ENCODE measurements at places on chromosomes 5 and 9. TPM values are rescaled to one million over a fixed set of nuclear protein-coding genes. Genes with fewer than 3 reads are reported as not detected.

FOXI1 gene
- not detected for total RNA-seq

IL4 gene
- total RNA-seq: not detected

- DNase-seq: no peak
Observed at GRCh38 chr5:61182449-61182848, 20.2 kb upstream of the SMIM15 start.

DNA sequence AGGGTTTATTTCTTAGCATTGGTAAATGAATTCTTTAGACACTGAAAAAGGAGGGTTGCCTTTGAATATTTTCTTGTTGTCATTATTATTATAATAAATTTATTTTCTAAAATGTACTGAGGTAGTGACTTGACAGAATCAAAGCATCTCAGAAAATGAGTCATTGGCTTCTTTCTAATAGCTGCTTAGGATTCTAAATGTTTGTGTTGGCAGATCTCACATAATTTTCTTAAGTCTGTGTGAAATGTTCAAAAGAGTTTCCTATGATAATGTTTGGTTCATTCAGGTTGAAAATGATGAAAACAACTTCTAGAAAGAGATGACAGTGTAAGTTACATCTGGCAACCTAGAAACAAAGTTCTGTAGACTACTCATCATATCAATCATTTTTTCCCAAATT, 69.7 kb downstream of the SH3GL2 start:
- DNase-seq: no peak

DNA sequence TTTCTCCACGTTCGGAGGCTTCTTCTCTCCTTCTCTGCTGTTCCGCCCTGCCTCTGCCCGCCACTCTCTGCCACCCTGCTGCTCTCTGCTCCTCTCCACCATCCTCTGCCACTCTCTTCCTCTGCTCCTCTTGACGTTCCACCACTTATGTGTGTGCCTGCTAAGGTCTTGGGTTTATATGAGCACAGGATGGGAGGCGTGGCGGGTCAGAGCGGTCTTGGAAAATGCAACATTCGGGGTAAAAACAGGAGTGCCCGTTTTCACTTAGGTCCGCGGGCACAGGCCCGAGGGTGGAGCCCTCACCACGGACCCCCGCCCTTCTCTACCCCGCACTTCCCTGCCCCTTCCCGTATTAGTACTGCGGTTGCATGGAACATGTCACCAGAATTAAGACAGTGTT, 114.4 kb upstream of the FBXL7 start:
- DNase-seq: no peak

DNA sequence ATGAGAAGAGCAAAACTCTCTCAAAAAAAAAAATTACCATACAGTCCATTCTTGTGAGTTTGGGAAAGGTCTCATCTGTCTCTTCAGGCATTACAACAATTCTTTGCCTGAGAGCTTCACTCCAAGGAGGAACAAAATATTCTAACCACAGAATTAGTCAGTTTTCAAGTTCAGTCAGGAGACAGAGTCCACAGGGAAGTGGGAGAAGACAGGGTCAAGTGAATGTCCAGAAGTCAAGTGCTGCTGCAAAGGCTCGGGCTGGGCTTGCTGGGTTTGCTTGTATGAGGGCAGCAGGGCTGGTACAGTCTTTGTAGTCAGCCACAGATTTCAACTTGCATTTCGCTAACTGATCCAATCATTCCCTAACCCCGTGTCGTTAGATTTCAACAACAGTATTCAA, 17.6 kb upstream of the HEXB start:
- no peak for DNase-seq

- no peak for DNase-seq
Observed at GRCh38 chr9:34961574-34962490, 3.7 kb downstream of the PHF24 start.

DNA sequence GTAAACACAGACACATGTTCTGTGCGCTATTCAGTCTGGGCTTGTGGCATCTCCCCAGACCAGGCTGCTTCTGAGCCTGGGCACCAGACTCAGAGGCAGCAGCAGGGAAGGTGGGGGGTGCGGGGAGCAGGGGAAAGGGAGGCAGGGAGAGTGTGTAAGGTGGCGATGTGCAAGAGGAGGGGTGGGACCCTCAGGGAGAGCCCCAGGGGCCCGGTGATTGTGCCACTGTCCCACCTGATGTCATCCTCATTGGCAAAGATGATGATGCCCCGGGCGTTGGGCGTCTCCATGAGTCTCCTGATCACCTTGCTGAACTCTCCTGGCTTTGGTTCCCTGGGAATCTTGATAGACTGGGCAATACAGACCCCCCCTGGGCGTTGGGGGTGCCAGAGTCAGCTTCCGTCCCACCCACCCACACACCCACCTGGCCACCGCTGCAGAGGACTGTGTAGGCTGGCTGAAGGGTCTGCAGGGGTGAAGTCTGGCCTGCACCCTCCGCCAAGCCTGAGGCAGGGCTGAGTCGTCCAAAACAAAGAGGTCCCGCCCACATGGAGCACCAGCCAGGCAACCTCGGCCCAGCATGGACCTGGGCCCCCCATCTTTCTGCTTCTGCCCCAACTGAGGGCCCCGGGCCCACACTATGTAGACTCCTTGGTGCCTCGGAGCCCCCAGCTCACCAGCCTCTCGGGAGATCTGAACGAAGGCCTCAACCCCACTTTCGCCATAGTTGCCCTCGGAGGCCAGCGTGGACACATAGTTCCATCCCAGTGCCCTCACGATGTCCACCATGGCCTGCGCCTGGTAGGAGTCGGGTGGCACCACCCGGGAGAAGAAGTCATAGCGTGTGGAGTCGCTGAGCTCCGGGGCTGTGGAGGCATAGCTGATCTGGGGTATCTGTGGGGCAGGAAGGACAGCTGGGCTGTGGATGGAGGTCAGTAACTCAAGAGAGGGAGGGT, 3.7 kb downstream of the GRM6 start:
- DNase-seq: no peak

GRCh38 chr5:157384971-157385709, 74.9 kb upstream of the NIPAL4 start:
- DNase-seq: no peak

DNA sequence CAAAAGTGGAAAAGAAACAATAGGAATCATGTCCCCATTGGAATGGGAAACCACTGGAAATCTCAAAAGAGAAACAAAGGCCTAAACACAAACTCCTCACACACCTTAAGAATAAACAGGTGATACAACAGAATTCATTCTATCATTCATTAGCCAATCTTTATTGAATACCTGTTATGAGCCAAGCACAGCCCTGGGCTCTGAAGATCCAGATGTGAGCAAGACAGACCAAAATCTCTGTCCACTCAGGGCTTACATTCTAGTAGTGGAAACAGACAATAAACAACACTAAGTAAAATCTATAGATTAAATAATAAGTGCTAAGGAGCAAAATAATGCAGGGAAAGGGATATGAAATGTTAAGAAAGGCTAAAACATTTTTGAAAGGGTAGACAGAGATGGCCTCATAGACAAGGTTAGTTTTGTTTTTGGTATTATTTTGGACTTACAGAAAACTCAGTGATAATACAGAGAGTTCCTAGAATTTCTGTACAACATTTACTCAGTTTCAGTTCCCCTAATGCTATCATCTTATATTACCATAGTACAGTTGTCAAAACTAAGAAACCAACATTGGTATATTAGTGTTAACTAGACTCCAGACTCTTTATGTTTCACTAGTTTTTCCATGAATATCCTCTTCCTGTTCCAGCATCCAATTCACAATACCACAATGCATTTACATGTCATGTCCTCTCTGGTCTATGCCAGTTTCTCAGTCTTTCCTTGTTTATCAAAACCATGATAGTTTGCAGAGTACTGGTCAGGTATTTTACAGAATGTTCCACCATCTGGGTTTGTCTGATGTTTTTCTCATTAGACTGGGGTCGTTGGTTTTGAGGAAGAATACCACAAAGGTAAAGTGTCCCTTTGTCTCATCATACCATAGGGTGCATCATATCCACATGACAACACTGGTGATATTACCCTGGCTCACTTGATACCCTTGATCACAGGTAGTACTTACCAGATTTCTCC, 103.7 kb downstream of the SIL1 start:
- DNase-seq: no peak

LCN12 gene
- 20.7 TPM for total RNA-seq

PTCD2 gene
- 17.3 TPM for total RNA-seq

DNA sequence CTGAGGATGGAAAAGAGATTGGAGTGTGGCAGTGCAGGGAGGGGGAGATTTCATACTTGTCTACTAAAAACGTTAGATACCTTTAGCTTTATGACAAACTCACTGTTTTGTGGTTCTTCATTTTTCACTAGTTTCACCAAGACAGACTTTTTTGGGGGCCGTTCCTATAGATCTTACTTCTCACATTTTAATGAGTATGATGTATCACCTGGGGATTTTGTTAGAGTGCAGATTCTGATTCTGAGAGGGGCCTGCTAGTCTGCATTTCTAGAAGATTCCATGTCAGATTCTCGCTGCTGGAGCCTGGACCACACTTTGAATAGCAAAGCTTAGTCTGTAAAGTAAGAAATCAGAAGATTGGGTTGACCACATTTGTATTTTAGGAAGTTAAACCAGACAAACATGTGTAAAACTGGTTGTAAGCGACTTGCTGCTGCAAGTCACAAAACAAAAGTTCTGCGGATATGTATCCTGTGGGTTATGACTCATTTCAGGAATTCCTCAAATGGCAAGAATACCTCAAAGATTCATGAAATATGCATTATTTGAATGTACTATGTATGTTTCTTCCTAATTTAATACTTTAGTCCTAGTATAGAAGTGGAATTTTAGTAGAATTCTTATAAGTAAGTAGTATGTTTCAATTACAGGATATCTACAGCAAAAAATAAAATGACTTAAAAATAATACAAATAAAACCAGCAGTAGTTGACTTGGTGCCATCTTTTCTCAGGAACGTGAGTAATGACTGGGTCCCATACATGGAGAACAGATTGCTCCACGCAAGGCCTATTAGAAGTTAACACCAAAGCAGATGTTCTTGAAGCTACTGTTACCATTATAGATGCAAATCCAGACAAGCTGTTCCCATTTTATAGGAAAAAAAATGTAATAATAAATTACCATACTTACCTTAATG, 27.8 kb downstream of the NFIL3 start:
- DNase-seq: no peak

GRCh38 chr9:69122082-69122548, 52.0 kb upstream of the TJP2 start:
- DNase-seq: peak; percentile 82

DNA sequence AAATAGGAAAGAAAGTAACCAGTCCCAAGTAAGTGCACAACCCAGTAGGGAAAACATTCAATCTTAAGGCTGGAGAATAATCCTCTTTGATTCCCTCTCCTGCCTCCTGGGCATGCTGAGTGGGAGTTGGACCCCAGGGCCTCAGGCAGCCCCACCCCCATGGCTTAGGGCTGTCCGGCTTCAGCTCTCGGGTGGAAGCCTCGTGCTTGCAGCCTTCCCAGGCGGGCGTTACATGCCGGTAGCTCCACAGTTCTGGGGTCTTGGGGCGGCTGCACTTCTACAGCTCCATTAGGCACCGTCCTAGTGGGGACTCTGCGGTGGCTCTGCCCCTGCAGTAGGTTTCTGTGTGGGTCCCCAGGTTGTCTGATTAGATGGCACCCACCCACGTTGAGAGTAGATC, 10.1 kb downstream of the GLIPR2 start:
- no peak for DNase-seq

CARD9 gene
- 0.70 TPM for total RNA-seq

DNA sequence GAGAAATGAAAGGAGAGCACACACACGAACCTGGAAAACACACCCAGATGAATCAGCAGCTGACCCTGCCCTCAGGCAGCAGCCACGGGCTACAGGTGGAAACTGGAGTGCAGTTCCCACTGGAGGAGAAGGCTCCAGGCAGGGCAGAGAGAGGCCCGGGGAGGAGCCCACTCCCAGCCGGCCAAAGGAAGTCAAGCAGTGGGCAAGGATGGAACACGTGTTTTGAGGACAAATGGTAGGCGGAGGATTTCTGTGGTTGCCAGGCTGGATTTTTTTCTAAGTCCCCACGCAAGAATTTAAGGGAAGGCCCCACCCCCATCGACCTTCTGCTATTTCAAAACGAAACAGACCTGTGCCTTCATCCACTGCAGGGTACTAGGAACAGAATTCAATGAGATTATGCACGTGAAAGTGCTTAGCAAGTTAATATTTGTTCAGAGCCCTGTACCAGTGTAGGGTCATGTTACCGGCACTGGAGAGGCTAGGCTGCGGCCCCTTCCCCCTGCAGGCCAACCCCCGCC, 6.8 kb downstream of the EPB41L4B start:
- no peak for DNase-seq

DNA sequence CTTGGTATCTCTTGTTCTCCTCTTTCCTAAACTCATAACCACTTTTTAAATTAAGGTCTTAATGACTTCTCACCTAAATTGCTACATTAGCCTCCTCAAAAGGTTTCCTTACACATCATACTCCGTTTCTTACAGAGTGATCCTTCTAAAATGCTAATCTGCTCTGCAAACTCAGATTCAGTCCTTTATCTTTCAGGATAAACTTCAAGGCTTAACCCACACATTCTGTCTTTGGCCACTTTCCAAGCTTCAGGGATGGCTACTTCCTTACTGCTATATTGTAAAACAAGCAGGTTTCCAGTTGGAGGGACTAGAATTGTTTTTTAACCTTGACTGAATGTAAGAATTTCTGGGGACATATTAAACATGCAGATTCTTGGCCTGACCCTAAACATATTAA, 105.5 kb upstream of the CHD1 start:
- no peak for DNase-seq
